Lung microvascular endothelial cell (primary cell): ENCODE measurements at places on chromosomes 1 and 21.
A peak's percentile ranks its signal among the peaks of the same experiment; 100 is the strongest.

DNA sequence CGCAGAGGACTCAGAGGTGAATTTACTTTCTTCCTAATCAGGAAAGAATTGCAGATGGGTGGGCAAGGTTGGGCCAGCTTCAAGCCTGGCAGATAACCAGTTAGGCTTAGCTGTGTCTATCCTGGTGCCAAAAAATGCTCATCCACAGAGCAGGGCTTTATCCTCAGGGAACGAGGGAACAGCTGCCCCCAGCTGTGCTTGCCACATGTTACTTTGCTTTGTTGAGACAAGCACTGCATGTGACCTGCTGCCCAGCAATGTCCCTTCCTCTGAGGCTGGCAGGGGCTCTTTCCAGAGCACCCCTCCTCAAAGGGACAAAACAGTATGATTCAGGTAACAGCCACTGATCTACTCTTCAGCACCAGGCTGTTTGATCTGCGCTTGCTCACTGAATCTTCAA, 505.1 kb upstream of the USP24 start:
- no peak for DNase-seq

GRCh38 chr21:43935711-43936110, 70.7 kb downstream of the AGPAT3 start:
- DNase-seq = no peak

DNA sequence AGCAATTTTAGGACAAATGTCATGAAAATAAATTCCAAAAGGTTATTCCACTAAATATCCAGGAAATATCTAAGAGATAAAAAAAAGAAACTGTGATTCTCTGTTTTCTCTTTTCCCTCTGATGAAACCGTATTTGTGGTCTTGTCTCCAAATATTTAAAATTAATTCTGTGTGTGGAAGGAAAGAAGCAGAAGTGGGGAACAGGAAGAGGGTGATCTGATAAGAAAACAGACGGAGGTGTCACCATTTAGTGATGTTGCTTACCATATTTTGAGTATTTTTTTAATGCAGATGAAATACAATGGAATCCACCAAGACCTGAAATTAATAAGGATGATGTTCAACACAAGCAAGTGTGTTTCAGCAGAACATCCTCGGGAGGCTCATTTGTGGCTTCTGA, 29.6 kb downstream of the CLCA1 start:
- no peak for DNase-seq

DNA sequence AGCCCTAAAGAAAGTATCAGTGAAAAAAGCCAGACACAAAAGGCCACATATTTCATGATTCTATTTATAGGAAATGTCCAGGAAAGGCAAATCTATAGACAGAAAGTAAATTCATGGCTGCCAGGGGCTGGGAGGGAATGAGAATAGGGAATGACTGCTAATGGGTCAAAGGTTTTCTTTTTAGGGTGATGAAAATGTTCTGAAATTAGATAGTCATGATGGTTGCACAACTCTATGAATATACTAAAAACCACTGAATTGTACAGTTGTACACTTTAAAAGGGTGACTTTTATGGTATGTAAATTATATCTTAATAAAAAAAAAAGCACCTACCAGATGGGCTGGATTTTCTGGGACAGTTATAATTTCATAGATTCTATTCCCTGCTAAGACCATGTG, 114.8 kb downstream of the CNIH3 start:
- no peak for DNase-seq

GRCh38 chr1:168832661-168833060, 103.7 kb upstream of the DPT start:
- no peak for DNase-seq

- peak; percentile 60 for DNase-seq
Measured at GRCh38 chr1:63463248-63463647, 59.8 kb downstream of the ITGB3BP start.

DNA sequence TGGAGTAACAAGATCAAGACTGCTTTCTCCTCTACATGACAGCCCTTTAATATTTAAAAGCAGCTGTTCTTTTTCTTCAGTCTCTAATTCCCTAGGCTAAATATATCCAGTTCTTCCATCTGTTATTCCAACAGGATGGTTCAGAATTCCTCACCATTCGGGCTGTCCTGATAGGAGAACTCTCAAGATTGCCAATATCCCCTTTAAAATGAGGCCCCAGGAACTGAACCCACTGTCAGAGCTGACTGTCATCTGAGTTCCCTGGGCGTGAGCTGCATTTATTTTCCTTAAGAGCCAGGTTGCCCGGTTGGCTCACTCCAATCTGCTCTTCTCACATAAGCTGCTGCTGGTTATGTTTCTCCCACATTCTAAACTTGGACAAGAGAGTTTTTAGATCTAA, 177.6 kb downstream of the MIS18A start:
- DNase-seq = no peak

DNA sequence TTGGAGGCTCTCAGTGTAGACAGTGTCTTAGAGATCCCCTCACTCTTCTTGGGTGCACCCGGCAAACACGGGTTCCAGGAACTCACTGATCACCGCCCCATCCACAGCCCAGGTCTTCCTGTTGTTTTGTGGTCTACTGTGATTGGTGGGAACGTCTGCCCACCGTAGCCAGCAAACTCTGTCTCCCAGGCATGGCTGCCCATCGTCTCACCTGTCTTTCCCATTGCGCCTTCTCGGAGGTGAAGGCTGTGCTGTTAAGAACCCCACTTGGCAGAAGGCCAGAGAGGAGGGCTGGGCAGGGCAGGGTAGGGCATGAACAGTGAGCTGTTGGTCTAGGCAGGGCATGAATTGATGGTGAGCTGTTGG, 14.1 kb upstream of the KCNA2 start:
- DNase-seq = no peak

DNA sequence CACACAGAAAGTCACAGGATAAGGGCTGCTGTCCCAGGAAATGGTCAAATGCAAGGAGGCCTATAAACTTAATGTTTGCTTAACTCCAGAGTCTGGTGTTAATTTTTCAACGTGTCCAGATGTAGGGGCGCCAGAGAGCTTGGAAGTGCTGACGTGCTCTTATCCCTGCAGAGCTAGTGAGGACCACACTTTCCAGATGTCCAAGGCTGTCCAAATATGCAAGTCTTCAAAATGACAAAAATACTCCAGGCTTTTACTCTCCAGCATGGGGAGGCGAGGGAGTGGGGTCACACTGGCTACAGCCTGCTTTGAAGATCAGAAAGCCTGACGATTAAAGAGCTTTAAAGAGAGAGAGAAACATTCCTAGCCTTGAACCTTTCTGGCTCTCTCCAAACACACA, 57.6 kb downstream of the ABCA4 start:
- DNase-seq = peak; percentile 83

GRCh38 chr1:174837386-174837785, 162.4 kb upstream of the CACYBP start:
- no peak for DNase-seq
